Ureter (tissue), 1 donor: ENCODE measurements at places on chromosomes 12 and 14.
A peak's percentile ranks its signal among the peaks of the same experiment; 100 is the strongest.

DNA sequence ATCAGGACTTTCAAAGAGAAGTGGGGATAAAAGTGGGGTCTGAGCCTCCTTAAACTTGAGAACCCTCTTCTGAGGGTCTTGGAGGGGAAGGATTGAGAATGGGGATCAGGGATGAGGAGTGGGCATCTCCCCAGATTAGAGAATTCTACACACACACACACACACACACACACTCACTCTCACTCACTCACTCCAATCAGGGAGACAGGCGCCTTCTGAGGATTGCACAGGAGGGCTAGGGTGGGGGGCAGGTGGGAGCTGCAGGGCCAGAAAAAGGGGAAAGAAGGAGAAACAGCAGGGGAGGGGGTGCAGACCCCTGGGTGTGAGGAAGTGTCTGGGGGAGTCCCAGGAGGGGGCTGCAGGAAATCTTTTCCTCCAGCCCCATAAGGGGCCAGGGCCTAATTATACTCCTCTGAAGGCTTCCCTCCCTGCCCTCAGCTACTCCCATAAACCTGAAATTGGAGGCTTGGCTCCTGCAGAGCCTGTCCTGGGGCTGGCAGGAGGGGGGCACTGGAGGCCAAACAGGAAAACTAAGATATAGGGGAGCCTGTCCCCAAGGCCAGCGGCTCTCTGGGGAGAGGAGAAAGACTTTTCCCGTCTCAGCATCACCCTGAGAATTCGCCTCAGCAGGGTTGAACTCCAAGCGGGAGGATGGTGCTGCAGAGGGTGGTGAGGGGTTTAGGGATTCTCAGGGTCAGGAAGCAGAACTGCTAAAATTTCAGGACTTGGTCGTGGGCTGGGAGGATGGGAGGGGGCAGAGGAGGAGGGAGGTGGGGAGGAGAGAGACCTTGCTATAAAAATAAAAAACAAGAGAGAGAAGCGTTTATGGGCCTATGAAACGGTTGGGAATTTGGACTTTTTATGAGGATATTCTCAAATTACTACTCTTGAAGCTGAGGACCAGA, 1.6 kb downstream of the HOXC9 start:
- DNase-seq = no peak

GRCh38 chr12:32820376-32820931, 64.8 kb upstream of the YARS2 start:
- no peak for DNase-seq

- DNase-seq = no peak
These were observed 36.9 kb upstream of the TSPAN8 start for GRCh38 chr12:71194657-71195056.

DNA sequence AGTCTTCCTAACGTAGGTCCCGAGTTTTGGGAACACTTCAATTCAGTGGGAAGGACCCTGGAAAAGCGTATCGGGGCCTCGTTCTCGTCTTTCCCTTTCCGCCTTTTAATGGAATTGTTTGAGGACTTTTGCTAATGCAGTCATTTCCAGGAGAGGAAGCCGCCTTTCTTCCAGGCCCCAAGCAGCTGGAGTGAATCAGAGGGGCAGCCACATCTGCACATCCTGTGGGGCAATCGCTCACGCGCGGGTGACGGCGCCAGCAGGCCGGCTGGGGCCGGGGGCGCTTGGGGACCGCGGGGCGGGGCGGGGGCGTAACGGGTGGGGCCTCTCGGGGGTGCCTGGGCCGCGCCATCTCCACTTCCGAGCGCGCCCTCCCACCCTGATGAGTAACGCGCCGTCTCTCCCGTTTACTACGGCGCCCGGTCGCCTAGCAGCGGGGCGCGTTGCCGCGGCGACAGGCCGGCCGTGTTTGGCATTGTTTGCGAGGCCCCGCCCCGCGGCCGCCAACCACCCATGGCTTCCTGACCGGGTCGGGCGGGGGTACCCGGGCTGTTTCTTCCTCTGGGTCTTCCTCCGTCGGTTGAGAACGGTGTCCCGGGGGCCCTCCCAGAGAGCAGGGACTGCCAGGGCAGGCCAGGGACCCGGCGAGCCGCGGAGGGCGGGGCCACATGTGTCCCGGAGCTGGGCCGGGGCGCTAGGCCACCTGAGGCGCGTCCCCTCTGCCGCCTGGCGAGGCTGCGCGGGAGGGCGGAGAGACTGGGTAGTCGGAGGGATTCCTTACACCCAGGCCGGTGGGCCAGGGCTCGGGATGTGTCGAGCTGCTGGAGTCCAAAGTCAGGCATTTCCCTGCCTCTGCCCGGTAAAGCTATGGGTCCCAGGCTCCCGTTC, 2.3 kb downstream of the GSG1 start:
- peak; percentile 91 for DNase-seq

GRCh38 chr12:117084405-117085317, 14.6 kb downstream of the TESC start:
- DNase-seq = no peak

GRCh38 chr14:74109369-74109768, 24.6 kb downstream of the LIN52 start:
- DNase-seq = no peak

- DNase-seq = no peak
These were observed 135.0 kb downstream of the ADAMTS20 start for GRCh38 chr12:43416981-43417380.

DNA sequence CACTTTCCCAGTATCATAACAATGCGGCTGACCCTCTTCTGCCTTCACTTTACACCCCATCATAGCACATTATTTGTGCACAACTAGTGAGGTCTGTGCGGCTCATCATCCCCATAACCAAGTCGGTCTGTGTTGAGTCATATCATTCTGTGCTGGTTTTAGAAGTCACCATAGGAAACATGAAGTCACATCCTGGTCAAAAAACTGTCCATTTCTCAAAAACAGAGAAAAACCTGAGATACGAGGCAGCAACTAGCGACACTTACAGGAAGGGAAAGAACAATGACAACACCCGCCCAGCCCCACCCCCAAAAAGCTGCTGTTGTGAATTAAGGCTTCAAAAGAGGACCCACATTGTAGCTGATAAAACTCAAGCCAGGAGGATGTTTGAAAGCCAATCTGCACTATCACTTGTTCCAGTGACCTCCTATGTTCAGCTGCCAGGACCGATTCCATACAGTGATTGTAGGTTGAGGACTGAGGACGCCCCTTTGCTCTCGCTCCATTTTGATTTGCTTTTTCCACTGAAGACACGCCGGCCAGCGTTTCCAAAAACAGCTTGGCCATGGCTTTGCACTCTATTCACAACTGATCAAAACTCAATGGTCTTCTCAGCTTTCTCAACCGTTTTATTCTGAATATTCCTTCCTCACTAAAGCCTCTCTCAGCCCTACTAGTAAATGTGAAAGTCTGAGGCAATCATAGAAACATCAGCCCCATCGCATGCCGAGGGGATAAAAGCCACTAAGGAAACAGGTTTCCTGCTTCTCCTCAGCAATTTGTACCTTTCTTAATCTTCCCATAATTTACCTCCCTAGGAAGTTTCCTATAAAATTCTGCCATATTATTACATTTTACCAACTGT, 87.5 kb downstream of the DUSP16 start:
- no peak for DNase-seq

DNA sequence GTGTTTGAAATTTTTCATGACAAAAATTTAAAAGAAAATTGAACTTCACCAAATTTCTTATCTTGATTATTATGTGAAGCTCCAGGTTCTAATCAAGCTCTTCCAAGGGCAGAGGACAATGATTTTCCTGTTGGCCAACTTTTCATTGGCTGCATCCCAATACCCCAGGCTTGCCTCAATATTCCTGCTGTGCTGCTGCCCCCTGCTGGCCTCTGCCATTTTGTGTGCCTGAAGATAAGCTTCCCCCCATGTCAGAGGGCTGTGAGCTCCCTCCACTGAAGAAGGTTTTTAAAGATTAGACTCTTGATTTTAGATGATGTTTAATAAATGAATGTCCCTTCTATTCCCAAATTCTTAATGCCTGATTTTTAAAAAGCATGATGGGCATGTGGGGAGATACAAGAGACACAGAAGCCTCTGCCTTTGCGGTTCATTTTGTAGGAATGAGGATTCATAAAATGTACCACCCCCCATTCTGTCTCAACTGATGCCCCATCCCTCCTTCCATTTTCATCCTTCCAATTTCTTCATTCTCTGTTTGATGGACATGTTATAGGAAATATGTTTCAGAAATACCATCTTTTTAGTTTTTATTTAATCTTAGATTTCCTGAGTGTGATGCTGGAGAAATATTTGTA, 76.7 kb upstream of the RGS6 start:
- no peak for DNase-seq

- no peak for DNase-seq
These were observed 11.5 kb downstream of the ALG10 start for GRCh38 chr12:34033628-34034296.

- DNase-seq = no peak
These were observed 251.6 kb downstream of the SLC15A4 start for GRCh38 chr12:128571906-128572810.

DNA sequence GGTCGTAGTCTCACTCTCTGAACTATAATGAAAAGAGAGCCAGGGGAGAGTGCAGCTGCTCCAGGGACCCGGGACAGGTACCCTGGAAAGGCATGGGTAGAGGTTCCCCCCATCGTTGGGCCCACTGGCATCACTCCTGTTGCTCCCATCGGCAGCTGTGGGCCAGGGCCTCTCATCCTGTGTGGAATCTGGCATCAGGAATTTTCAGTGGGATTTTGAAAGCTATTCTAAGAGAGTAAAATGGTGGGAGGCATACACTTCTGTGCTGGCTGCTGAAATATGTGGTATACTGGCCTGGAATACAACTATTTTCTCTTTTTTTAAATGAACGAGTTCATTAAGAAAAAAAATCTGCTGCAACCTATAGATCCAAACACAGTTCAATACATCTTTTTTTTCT, 38.1 kb downstream of the EML1 start:
- no peak for DNase-seq

GRCh38 chr12:5500331-5500659, 68.4 kb downstream of the NTF3 start:
- no peak for DNase-seq

GRCh38 chr12:92234533-92234932, 88.9 kb upstream of the BTG1 start:
- no peak for DNase-seq

- DNase-seq = no peak
These were observed 54.3 kb upstream of the KCNJ8 start for GRCh38 chr12:21828779-21829178.

DNA sequence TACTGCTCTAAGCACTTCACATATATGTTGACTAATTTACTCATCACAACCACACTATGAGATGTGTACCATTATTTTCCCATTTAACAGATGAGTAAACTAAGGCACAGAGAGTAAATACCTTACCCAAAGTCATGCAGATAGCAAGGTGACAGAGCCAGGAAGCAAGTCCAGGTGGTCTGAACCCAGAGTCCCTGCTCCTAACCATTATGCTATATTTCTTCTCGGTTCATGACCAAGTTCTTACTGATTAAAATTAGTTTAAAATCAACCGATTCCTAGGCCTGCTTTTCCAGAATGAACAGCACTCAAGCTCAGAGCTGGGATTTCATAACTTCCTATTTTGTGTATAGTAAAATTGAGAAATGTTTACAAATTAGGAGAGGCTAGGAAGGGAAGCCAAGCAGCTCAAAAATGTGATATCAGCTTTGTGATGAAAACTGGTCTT, 85.5 kb upstream of the EGLN3 start:
- DNase-seq = no peak

DNA sequence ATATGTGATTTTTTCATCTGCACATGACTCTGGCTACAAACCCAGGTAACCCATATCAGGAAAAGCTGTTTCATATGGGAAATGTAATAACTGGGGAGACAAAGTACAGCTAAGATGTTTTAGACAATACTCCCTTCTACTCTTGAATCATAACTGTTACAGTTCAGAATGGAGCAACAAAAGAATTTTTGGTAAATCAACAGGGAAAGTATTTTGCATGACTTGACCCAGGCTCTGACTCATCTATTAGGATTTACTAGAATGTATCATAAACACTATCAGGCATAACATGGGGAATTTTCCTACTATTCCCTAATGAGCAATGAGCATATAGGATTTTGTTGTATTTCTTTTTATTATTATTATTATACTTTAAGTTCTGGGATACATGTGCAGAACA, 553.0 kb downstream of the SLC16A7 start:
- no peak for DNase-seq

DNA sequence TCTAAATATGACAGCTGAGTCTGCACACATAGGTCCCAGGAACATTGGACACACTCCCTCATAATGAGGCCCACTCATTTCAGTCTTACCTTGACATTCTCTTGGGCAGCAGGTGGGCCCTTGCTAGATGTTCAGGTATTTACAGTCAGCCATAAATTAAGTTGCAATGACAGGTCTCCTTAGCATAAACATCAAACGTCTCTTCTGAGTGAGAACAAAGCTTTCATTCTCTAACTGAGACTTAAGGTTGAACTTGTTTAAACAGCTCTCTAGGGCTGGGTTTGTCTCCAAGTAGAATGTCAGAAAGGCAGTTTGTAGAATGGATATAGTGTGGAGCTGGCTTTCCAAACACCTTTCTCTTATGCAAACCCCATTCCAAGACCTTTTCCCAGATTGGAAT, 10.3 kb downstream of the ACVR1B start:
- no peak for DNase-seq

GRCh38 chr12:86194721-86195120, 61.5 kb downstream of the MGAT4C start:
- no peak for DNase-seq

DNA sequence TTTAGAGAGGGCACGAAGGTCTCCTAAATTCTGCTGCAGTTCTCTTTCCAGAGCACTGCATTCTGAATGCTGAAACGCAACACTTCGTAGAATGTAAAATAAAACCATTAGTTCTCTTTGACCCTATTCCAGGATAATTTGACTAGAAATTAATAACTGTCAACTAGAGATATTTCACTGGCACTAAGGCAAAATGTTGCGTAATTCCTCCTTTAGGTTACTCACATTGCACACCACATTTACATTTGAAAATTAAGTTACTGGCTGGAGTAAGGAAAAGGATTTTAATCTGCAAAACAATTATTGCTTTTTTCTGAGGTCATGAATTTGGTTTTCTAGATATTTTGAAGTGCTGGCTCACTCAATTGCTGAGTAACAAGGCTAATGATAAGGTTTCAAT, 58.0 kb upstream of the TRHDE start:
- DNase-seq = no peak

- no peak for DNase-seq
These were observed 1.2 kb downstream of the VSIG10 start for GRCh38 chr12:118102609-118103008.

GRCh38 chr12:123401753-123402683, 18.1 kb downstream of the KMT5A start:
- no peak for DNase-seq

- no peak for DNase-seq
These were observed 80.0 kb downstream of the ST8SIA1 start for GRCh38 chr12:22254478-22254877.

- no peak for DNase-seq
These were observed 39.4 kb downstream of the ZFHX2 start for GRCh38 chr14:23512156-23512555.

- no peak for DNase-seq
These were observed 5.7 kb downstream of the PRKAB1 start for GRCh38 chr12:119673634-119674033.

DNA sequence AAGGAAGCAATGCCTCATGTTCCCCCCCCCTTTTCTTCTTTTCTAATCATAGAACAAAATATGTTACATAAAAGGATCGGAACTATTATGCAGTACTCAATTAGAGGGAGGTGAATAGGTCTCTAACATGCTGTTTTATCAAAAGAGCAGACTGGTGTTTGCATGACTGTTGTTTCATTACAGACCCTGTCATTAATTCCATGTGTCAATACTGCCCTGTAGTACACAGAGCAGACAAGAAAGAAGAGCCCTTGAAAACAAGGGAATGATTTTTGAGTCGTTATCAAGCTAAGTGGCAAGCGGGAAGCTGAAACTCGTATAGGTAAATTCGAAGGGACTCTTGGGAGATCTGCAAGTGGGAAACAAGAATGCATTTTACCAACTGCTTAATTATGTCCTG, 76.9 kb upstream of the TMEM263 start:
- no peak for DNase-seq
